ENCODE measurements at places on chromosomes 5 and 9.
A peak's percentile ranks its signal among the peaks of the same experiment; 100 is the strongest.

GRCh38 chr9:127733614-127734013 lies 1.5 kb downstream of the TOR2A start:
- DNase-seq: no peak

- DNase-seq: no peak
These were observed 122.0 kb downstream of the WDR70 start for GRCh38 chr5:37501152-37501551.

- DNase-seq: no peak
These were observed 7.3 kb downstream of the GBA2 start for GRCh38 chr9:35741740-35742139.

DNA sequence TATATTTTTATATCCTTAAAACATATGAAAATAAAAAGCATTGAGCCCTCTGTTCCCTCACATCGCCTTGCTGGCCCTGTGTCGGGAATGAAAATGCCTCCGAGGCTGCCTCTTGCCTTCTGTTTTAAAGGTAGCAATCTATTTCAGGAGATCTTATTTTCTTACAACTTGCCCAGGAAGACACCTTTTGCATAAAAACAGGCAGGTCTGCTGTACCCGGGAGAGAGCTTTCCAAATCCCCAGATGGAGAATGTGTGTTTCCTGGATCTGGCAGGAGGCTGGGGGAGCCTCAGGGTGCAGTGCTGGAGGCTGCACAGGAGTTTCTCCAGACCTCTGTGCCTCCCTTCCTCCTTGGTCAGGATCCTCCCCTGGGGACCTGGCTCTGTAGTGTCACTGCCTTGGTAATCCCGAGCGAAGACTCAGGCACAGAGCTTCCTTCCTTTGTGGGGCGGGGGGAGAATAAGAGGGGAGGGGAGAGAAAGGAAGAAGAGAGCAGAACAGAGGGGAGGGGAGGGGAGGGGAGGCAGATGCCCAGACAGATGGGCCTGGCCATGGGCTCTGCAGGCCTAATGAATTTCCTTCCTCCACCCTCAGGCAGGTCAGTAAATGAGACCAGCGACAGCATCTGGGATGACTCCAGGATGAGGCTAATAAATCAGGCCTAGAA lies 104.0 kb upstream of the BOD1 start:
- no peak for DNase-seq

GRCh38 chr5:95850391-95850894 lies 27.9 kb upstream of the GLRX start:
- no peak for DNase-seq

DNA sequence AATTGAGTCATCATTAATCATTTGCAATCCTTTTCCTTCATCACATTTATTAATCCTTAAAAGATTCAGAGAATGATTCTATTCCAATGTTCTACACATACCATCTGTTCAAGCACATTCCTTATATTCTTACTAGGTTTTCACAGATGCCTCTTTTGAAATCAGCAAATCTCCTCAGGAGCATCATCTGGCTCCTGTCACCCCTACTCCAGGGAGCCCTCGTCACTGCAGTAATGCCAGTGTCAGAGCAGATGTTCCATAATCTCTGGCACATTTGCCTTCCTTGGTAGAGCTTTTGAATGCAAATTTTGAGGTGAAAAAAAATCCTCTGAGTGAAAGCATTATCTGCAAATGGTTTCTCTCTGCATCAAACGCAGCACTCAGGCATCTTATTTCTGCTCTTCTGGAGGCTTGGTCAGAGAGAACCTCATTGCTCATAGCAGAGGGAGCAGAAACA lies 7.6 kb upstream of the KCNV2 start:
- peak; percentile 49 for DNase-seq

- DNase-seq: no peak
These were observed 7.8 kb downstream of the ZFR start for GRCh38 chr5:32436553-32437242.

- no peak for DNase-seq
These were observed 13.6 kb downstream of the NIPAL4 start for GRCh38 chr5:157473383-157474320.

- no peak for DNase-seq
These were observed 806 bp downstream of the ZNF474 start for GRCh38 chr5:122130152-122130551.

DNA sequence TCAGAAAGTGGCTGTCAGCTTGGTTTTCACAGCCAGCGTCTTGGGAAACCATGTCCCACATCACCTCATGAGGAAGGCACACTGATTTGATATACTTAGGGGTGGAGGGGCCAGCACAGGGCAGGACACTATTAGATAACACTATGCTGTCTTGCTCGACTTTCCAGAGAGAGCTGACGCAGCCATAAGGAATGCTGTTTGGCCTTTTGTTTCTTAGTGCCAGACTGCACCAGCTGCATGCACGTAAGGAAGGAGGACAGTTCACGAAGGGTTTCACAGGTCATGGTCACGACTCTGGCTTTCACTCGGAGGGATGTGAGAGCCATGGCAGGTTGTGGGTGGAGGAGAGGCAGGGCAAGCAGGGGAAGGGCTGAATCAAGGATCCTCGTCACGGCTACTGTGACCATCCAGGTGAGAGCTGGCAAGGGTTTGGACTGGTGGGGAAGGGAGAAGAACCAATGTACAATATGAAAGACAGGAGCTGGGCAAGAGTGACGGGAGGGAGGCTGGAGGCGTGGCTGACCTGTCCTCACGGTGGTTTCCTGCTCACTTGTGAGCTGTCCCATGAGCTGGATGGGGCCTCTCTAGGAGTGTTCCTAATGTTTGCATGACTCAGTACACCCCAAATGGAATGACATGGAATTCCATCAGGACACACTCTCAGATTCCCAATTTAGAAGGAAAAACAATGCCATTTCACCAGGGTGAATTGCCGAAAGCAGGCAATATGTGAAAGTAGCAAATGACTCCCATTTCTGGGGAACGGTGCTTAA lies 61.7 kb downstream of the OTULIN start:
- no peak for DNase-seq

DNA sequence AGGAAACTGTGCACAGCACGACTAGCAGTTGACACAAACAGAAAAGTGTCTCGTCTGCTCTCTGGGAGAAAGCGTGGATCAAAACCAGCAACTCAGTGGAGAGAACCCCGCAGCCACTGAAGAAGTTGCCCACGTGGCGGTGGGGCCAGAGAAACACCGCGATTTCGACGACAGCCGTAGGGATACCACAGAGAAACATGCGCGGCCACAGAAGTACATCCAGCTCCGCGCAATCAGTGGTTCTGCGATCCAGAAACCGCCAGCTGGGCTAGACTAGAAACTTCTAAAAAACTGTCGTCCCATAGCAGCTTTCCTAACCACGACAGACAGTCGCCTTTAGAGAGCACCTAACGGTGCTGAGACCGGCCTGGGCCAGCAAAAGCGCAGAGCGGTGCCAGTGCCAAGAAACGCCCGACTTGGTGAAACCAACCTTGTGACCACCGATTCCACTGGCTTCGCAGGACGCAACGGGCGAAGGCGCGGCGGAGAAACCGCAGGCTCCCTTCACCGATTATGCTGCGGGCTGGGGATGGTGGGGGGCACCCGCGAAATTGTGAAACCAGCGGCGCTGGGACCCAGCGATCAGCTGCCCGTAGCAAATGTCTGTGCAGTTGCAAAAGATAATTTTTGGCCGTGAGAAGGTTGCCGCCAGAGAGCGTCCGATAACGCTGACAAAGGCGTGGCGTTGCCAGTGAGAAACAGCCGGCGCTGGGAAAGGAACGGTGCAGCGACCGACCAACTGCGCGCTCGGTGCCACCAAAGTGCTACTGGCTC lies 2.7 kb upstream of the ANXA2R start:
- DNase-seq: peak; percentile 85

DNA sequence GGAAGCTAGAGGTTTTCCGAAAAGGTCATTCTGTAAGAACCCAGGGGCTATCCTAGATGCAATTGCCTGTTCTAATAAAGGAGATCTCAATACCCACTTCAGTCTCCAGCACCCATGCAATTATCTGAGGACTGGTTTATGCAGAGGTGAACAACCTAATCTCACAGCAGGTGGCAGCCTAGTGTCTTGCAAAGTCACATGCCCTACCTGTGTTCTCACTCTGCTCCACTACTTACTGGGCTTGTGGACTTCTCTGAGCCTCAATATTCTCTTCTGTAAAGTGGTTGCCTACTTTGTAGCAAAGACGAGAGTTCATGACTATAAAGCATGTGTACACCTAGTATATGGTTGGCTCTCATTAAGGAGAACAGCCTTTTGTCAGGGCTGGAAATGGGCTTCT lies 21.0 kb upstream of the ALDH1B1 start:
- peak; percentile 43 for DNase-seq

DNA sequence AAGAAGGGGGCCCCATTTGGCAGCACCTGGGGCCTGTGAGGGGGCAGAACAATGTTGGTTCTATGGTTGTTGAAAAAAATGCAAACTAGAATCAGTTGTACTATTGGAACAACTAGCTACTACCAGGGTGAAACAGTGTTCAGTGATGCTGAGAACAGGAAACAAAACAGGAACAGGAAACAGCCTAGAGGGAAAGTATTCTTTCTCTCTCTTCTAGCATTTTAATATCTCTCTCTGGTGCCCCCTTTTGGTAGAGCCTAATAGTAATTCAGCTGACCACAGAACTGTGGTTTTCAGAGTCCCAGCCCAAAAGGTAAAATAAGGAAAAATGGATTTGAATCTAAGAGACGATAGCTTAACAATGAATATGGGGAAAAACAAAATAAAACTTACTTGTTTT lies 138.0 kb upstream of the KCNN2 start:
- DNase-seq: peak; percentile 77

GRCh38 chr5:179143446-179143845 lies 83.3 kb downstream of the ZNF354C start:
- peak; percentile 27 for DNase-seq

GRCh38 chr5:93294199-93294598 lies 286.8 kb downstream of the NR2F1-AS1 start:
- no peak for DNase-seq

GRCh38 chr5:91288118-91288916 lies 94.8 kb downstream of the ARRDC3 start:
- no peak for DNase-seq

DNA sequence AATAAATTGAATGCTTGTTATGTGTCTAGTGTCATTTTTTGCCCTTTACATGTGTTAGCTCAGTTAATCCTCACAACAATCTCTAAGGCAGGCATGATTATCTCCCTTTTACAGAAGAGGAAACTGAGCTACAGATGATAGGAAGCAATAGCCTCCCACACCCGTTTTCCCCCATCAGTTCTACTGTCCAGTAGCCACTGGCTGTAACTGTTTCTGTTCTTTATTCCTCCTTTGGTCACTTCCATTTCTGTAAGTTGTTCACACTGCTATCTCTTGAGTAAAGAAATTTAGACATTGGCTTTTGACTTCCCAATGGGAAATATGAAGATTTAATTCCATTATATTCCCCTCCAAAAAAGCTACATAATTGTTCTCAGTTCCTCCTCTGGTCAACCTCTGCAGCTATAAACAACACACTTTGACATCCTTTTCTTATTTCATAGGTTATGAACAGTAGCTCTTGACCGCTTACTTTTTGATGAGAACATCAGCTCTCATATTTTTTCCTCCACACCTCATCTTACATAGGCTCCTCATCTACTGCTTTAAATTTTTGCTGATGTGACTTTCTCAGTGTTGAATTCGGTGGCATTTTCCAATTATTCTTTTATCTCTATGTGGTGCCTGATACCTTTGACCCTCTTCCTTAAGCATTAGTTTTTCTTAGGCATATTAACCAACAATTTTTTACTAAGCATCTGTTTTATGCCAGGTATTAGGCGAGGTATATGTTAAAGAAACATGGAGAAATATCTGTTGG lies 21.4 kb downstream of the SPZ1 start:
- DNase-seq: no peak

DNA sequence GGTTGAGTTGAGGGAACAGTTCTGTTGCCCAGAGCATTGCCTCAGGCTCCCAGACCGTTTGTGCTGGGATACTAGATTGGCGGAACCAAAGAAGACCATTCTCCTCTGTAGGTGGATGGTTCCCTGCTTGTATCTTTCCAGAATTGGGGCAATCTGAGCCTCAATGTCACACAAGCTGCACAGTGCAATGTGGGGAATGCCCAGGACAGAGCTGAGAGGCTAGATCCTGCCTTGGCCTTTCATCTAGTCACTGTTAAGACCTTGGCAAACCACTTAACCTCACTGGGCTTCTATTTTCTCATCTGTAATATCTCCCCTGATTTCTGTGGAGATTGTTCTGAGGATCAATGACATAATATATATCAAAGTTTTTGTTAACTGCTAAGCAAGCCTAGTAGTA lies 16.9 kb upstream of the ERAP2 start:
- DNase-seq: no peak

GRCh38 chr9:119853126-119853525 lies 483.9 kb upstream of the BRINP1 start:
- DNase-seq: no peak

GRCh38 chr9:137255448-137256114 lies 454 bp downstream of the NELFB start:
- peak; percentile 61 for DNase-seq

- DNase-seq: peak; percentile 36
These were observed 482.9 kb downstream of the AGTPBP1 start for GRCh38 chr9:85258823-85259370.

DNA sequence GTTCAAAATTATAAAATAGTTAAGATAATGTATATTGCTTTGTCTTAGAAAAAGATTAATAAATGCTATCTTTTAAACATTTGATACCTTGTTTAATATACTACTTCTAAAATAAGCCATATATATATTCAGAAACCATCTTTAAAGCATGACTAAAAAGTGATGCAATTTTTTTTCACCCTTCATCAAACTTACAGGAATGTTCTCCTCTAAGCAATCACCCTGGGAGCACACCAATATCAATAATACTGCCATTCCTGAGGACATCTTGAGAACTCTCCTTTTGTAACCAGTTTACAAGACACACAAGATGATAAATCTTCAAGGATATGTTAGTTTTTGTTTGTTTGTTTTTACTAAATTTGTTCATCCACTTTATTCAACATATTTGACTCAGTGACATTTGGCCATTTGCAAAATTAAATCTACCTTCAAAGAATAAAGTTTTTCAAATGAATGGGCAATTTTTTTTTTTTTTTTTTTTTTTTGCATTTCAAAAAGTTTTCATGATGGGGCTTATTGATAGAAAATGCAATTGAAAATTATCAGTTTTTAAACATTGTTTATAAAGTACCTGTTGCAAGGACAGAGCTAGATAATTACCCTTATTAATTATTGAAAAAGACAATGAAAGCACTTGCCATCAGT lies 17.2 kb downstream of the FOXD1 start:
- DNase-seq: no peak

DNA sequence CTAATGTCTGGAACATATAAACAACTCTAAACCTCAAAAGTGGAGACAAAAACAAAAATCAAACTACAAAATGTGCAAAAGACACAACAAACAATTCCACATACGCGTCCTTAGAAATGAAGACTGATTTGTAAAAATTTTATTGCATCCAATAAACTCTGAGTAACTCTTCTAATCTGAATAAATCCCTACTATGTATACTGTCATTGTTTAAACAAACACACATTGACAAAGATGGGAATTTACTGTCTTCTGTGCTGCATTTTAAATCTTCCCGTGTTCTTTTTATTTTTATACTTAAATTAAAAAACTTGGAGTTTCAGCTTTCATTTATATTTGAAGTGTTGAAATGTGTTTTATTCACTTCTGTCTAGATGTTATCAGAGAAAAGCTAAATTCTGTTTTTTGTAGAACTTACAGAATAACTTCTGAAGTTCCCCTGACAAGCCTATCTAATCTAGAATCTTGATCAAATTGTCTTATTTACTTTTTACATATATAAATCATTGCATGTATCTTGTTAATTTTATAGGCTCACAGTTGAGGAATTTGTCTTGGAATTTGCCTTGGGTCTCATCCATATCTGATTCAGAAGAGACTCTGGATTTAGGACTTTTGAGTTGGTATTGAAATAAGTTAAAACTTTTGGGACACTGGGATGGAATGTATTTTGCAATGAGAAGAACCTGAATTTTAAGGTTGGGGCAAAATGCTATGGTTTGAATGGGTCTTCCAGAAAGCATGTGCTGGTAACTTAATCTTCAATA lies 2064.4 kb upstream of the C9orf72 start:
- no peak for DNase-seq
